HS-27A (cell line): ENCODE measurements at places on chromosomes 11 and 22.

DNA sequence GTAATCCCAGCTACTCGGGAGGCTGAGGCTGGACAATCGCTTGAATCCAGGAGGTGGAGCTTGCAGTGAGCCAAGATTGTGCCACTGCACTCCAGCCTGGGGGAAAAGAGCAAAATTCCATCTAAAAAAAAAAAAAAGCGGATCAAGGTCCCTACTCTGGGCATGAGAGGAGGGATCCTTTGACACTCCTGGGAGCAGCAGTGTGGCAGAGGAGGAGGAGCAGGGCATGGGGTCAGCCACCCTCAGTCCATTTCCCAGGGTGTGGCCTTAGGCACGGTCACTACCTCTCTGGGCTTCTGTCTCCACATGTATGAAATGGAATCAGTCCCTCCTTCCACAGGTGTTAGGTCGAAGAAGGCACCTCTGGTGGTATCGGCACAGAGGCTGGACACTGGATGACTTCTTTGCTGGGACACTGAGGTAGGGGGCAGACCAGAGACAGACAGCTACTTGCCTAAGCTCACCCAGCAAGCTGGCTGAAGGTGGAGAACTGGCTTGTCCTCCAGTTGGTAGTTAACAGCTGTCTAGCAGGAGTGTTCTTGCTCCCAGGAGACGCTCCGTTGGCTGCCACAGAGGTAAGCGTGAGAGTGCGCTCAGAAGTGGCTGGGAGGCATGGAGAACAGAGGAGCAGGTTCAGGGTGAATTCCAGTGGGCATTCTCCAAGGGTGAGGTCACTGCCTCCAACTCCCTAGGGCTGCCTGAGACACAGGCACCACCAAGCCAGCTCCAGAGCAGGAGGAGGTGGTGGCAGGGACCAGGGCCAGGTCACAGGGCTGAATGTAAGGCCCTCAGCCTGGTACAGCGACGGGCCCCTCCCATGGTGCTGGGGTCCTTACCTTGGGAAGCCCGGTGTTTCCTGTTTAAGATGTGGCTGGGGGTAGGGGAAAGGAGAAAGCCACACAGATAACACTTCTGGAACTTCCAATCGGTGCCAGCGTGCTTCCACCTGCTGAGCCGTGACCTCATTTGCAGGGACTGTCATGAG, 19.5 kb downstream of the TXN2 start:
- peak; percentile 81 for DNase-seq

- no peak for DNase-seq
Observed at GRCh38 chr11:84549217-84549616, 1077.9 kb downstream of the DLG2 start.

DNA sequence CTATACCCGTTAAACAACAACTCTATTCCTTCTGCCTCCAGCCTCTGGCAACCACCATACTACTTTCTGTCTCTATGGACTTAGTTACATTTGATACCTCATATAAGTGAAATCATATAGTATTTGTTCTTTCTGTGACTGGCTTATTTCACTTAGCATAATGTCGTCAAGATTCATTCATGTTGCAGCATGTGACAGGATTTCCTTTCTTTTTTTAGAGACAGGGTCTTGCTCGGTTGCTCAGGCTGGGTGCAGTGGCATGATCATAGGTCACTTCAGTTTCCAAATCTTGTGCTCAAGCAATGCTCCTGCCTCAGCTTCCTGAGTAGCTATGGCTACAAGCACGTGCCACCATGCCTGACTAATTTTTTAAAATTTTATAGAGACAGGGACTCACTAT, 29.4 kb upstream of the SORL1 start:
- DNase-seq: no peak

DNA sequence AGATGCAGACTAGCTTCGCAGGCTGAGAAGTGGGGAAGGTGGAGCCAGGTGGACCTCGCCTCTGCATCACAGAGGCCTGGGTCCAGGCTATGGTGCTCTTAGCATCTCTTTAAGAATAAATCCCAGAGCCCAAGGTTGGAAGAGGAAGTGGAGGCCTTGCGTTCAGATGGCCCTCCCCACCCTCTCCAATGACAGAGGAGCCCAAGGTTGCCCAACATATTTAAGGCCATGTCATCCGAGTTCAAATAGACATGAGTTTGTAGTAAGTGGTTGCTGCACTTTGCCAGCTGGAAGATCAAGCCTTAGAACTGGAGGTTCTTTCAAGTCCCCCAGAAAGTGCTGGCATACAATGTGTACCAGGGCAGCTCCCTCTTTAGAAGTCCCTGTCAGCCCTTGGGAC, 47.1 kb upstream of the HORMAD2 start:
- DNase-seq: no peak

GRCh38 chr22:23563111-23563510, 17.0 kb downstream of the IGLL1 start:
- no peak for DNase-seq

- DNase-seq: no peak
Observed at GRCh38 chr11:61911128-61911700, 6.2 kb downstream of the RAB3IL1 start.

DNA sequence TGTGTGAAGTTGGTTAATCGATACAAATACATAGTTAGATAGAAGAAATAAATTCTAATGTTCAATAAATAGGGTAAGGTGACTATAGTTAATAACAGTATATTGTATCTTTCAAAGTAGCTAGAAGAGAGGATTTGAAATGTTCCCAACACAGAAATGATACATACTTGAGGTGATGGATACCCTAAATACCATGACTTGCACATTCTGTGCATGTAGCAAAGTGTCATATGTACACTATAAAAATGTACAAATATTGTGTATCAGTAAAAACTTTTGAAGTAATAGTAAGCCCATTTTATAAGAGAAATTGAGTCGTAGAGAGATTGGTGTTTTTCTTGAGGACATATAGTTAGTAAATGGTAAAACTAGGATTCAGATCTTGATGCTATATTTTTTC, 56.4 kb upstream of the PGR start:
- no peak for DNase-seq

DNA sequence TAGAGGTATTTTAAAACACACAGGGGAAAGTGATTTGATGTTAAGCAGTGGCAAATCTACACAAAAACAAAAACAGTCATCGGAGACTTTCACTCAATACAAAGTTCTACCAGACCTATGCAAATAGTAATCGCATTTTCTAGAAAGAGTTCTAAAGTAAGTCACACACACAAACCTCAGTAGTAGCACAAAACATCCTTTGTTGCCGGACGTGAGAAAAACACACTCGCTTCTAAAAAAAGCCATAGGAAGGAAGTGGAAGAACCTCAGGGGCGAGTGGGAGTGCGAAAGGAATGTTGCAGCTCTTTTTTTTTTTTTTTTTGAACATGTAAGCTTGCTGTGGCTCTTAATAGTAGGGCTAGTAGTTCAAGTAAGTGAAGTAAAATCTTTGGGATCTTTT, 88.9 kb downstream of the MAML2 start:
- no peak for DNase-seq

GRCh38 chr11:112880495-112880894, 80.7 kb upstream of the NCAM1 start:
- no peak for DNase-seq

- DNase-seq: peak; percentile 83
Observed at GRCh38 chr22:31829505-31829904, 75.7 kb downstream of the DEPDC5 start.

GRCh38 chr11:67126986-67127385, 7.9 kb downstream of the KDM2A start:
- DNase-seq: no peak

DNA sequence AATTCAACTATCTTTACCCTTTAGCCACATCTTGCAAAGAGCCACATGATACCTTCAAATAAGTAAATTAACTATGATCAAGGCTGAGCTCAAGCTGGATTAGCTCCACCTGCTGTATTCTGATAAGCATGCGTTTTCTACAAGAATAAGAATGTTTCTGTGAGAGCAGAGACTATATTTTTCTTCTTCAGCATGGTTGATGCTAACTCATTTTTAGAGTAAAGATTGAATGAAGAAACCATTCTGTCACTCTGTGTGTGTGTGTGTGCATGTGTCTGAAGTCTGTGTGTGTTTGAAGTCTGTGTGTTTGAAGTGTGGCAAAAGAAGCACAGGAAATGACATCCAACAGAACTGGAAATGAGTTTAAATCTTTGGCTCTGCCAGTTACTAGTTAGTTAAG, 12.0 kb upstream of the LAYN start:
- no peak for DNase-seq

DNA sequence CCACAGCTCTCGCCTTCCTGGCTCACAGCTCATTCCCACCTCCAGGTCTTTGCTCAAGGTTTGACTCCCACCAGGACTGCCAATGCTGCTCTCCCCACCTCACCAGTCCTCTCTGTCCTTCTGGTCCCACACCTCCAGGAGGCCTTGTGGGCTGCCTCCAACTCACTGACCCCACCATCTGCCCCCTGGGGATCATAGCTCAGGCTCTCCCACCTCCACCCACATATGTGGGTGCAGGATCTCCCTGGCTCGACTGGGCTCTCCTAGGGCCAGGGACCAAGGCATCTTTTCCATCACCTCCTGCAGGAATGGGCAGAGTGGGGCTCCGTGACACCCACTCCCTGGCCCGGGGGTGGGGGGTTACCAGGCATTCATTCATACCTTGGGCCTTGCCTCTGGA, 13.8 kb upstream of the SSTR3 start:
- no peak for DNase-seq

DNA sequence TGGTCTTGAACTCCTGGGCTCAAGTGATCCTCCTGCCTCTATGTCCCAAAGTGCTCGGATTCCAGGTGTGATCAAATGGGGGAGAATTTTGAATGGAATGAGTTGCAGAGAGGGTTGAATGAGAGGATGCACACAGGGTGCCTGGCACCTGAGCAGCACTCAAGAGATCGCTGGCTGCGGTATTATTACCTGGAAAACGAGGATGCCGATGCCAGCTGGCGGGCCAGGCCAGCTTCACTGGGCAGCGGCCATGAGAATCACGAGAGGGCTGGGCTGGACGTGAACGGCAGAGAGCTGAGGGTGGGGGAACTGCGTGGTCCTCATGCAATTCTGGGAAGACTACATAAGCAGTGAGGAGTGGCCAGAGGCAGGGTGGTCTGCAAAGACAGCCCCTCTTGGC, 2.9 kb downstream of the MGAT3 start:
- DNase-seq: no peak

GRCh38 chr22:23151827-23152226, 6.5 kb downstream of the RAB36 start:
- peak; percentile 12 for DNase-seq

DNA sequence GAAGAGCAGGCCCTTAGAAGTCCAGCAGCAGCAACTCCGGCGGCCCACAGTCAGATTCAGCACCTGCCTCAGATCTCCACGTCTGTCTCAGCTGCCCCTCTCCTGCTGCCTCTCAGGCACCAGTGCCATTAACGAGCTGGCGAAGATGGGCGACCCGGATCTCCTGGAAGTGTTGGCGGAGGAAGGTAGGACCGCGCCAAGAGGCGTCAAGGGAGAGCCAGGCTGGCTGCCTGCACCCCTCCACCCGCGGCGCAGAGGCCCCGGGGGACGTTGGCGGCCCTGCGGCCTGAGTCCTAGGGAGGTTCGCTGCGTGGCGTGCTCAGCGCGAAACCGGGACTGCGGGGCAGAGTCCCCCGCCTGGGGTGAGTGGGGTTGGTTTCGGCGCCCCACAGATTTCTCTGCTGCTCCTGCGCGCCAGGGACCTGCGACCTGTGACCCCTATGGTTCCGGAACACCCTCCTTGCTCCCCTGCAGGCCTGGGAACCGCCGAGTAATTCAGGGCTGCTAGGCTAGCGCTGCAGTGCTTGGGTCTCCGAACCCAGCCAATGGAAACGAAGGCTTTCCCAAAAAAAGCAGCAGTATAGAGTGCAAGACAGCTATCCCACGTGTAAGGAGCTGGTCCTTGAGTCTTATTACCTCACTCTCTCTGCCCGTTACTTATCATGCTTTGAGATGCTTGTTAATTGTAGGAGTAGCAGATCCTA, 615 bp downstream of the ANO5 start:
- no peak for DNase-seq

- DNase-seq: peak; percentile 58
Observed at GRCh38 chr22:23281406-23282088, 101.2 kb downstream of the BCR start.

DNA sequence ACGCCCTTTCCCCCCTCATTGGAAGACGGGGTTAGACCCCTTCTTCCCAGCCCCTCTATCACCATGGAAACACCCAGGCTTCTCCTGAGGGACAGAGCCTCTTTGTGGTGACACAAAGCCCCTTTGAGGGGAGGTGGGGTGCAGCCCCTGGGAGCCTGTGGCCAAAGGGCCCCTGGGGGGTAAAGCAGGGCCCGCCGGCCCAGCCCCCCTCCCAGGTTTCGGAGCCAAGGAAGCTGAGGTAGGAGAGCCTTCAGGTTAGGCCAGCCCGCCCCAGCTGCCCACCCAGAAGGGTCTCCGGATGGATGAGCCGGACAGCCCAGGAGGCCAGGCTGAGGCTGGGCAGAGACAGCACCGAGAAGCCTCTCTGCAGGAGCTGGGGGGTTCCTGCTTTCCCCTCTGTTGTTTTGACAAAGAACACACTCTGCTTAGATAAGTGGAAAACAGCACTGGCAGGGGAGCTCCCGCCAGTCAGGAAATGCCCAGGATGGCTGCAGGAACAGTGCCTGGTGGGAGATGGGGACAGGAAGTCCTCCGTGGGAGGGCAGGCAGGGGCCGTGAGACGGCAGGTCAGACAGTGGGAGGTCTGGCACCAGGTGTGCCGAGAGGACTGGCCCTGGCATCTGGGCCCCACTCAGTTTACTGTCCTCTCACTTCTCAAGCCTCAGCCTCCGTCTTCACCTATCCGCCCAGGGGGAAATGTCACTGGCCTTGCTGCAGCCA, 18.2 kb downstream of the ARVCF start:
- no peak for DNase-seq

GRCh38 chr22:20052309-20053259, 27.5 kb upstream of the DGCR8 start:
- DNase-seq: no peak

- no peak for DNase-seq
Observed at GRCh38 chr11:8775734-8776133, 93.1 kb downstream of the RPL27A start.

DNA sequence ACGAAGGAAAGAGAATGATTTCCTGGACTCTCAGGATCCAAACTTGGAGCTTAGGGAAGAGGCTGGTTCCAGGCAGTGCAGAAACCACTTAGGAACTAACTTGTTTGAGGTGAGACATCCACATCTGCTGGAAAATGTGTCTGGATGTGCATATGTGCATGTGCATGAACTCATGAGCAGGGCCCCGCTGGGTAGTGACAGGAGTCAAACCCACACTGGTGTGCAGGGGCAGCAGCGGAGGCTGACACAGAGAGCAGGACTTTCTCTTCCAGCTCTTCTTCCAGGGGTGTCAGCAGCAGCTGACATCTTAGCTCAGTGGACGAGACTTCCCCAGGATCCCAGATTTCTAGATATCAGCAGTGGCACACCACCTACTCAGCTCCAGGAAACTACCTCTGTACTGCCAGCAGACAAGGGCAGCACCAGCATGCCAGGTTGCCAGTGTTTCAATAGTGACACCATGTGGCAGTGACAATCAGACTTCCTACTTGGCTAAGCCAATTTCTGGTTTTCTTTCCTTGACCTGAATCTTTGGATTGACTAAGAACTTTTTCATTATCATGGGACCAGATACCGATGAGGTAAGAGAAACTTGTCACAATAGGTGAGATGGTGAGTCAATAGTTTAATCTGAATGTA, 227.5 kb upstream of the ZC3H12C start:
- no peak for DNase-seq

GRCh38 chr22:47495110-47495509, 732.7 kb downstream of the TBC1D22A start:
- DNase-seq: no peak
